ENCODE measurements at places on chromosomes 1 and 21.

DNA sequence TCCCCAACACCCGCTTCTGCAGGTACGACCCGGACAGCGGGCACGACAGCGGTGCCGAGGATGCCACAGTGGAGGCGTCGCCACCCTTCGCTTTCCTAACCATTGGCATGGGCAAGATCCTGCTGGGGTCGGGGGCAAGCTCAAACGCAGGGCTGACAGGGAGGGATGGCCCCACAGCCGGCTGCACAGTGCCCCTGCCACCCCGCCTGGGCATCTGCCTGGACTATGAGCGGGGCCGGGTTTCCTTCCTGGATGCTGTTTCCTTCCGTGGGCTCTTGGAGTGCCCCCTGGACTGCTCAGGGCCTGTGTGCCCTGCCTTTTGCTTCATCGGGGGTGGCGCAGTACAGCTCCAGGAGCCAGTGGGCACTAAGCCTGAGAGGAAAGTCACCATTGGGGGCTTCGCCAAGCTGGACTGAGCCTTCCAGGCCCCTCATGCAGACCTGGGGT, 10.1 kb downstream of the TRIM46 start:
- no peak for DNase-seq

GRCh38 chr1:210366767-210367166, 38.1 kb downstream of the HHAT start:
- DNase-seq = peak; percentile 41

DNA sequence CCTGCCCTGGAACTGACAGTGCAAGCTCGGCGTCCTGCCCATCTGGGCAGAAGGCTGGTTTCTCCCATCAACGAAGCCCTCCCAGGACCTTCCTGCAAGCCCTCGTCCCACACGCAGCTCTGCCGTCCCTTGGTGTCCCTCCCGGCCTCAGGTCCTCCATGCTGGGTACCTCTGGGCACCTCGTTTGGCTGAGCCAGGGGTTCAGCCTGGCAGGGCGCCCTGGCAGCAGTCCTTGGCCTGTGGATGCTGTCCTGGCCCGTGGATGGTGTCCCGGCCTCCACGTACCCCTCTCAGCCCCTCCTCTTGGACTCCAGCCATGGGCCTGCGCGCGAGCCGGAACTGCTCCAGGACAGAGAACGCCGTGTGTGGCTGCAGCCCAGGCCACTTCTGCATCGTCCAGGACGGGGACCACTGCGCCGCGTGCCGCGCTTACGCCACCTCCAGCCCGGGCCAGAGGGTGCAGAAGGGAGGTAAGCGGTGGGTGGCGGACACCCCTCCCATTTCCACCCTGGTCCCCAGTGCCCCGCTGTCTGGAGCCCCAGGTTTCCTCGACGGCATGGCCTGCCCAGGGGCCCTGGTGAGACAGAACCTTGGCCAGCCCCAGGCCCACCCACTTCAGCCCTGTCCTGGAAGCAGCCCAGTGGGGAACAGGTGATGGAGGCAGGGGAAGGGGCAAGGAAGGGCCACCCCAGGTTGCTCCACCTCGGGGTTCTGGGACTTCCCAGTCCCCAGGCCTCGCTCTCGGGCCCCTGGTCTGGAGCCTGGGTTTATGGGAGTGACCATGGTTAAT, 3.5 kb downstream of the TNFRSF14 start:
- DNase-seq = no peak

GRCh38 chr1:96634883-96635282, 86.7 kb upstream of the PTBP2 start:
- no peak for DNase-seq

GRCh38 chr21:45607909-45608295, 35.6 kb upstream of the PCBP3 start:
- DNase-seq = peak; percentile 38

GRCh38 chr1:179195376-179195775, 34.1 kb downstream of the ABL2 start:
- DNase-seq = no peak

DNA sequence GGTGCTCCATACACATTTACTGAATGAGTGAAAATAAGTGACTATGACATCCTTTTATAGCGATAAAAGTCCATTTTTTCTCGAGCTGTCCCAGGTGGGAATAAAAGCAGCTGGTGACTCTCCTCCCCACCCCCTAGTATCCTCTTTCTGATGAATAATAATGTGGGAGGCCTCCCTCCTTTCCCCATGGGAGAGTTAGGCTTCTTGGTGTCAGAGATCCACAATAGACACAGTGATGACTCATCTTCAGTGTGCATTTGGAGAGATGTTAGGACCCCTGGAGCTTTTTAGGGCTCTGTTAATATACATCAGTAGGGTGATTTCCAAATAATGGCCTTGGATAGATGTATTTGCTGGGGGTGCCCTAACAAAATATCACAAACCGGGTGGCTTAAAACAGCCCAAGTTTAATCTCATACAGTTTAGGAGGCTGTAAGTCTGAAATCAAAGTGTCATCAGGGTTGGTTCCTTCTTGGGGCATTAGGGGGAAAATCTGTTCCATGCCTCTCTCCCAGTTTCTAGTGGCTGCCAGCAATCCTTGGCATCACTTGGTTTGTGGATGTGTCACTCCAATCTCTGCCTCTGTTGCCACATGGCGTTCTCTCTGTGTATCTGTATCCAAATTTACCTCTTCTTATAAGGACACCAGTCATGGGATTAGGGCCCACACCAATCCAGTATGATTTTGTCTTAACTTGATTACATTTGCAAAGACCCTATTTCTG, 4.4 kb upstream of the PHC2 start:
- DNase-seq = no peak

DNA sequence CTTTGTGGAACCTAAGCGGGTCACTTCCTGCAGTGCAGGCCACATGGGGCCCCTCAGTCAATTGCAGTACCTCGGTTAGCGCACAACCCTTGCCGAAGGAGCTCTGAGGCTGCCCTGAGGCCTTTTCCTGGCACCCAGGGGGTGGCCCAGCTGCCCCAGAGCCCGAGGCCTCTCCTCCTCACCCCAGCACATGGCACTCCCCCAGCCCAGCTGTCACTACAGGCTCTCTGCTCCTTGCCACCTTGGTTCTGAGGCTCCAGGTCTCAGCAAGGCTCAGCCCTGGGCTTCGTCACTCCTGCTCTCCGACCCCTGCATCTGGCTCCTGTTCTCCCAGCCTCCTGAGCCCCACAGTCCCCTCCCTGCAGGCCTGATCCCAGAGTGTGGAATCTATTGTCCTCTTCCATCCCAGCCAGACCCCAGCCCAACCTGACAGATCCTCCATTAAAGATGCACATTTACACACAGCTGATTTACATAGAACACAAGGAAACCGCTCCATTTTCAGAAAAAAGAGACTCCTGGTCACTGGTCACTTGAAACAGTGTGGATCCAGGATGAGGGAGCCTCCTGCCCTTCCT, 192.8 kb upstream of the POU3F1 start:
- no peak for DNase-seq

GRCh38 chr1:116377541-116378529, 4.8 kb downstream of the ATP1A1 start:
- peak; percentile 73 for DNase-seq

- no peak for DNase-seq
These were observed 42.6 kb downstream of the ADCY10 start for GRCh38 chr1:167871331-167871730.

DNA sequence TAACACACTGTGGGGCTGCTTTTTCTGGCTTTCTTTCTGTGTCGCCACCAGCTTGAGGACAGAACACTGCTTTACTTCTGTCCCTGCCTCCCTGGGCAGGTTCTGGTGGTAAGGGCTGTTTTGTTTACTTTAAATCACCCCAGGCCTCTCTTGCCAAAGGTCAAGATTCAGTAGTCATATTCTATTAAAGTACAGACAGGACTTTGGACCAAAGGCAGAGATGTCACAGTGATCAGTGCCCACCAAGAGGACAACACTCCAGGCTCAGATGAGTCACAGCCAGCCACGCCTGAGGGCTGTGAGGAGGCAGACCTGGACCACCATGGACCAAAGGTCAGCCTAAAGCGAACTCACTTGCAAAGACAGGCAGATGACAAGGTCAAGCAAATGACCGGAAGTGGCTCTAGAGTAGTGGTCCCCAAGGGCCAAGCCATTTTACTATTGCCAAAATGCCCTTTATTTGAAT, 200.0 kb downstream of the RHOU start:
- peak; percentile 37 for DNase-seq

- DNase-seq = peak; percentile 30
These were observed 1.4 kb downstream of the LDLRAD1 start for GRCh38 chr1:54016343-54017282.

DNA sequence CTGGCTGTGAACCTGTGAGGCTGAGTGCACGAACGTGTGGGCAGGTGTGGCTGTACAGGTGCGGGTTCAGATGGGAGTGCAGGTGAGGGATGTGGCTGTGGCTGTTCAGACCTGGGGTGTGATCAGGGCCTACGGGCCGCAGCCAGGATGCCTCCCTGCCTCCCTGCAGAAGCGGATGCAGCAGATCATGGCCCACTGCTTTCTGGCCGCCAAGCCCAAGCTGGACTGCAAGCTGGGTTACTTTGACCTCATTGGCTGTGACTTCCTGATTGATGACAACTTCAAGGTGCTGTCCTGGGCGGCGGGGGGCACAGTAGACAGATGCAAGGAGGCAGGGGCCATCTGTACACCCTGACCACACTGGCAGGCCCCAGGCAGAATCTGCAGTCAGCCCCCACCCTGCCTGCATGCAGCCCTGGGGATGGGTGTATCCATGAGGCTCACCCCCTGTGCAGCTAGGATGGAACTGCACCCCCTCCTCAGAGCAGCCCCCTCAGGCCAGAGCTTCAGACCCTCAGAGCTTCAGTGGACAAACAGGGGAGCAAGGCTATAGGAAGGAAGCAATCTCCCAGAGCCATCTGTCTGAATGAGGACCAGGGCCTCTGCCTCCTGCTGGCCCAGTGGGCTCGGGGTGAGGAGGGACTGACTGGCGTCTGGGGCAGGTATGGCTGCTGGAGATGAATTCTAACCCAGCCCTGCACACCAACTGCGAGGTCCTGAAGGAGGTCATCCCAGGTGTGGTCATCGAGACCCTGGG, 9.8 kb downstream of the TNFRSF18 start:
- no peak for DNase-seq

DNA sequence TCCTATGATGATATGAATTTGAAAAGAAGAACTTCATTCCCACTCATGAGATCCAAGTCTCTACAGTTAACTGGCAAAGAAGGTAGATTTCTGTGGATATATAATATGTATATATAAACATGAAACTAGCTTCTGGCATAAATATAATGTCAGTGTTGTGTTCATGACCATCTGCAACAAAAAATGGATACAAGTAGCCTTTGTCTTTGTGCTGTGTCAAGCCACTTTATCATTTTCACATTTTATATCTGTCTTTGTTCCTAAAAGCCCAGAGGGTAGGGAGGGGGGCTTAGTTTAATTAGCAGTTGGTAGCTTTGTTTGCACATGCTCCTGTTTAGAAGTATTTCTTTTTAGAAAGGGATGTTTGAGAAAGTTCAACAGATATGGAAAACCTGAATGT, 56.2 kb upstream of the FASLG start:
- no peak for DNase-seq

GRCh38 chr1:229064320-229065168, 206.4 kb upstream of the RAB4A start:
- no peak for DNase-seq

DNA sequence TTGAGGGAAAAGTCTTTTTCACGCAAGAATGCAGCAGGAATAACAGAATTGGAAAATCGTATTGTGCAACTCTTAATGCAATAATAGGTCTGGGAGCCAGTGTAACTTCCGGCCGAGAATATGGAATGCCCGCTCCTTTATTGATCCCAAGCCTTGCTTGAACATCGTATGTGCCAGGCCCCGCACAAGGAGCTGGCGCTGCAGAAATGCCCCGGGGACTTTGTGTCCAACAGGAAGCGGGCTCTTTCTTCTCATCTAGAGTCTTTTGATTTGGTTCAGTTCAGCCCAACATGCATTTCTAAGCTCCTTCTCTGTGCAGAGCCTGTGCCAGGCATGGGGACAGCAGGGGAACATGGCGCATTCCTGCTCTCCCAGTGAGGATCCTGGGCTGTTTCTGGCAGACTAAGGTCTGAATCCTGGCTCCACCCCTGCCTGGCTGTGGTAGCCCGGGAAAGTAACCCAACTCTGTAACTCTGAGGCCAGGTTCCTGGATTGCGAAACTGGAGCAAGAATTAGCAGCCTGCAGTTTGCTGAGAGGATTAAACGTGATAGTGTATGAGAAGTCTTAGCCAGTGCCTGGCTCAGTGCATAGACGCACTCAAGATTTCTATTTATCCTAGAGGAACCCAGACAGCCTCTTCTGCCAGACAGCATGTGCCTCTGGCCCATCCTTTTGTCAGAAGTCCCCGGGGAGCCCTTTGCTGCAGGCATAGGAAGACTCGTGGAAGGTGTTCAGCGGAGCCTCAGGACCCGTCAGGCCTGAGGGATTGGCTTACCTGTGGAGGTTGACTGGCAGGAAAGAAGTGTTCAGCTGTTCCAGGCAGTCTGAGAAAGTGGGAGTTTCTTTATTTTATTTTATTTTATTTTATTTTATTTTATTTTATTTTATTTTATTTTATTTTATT, 987 bp upstream of the CDCP2 start:
- no peak for DNase-seq

GRCh38 chr1:97414682-97415312, 506.0 kb downstream of the DPYD start:
- DNase-seq = no peak

DNA sequence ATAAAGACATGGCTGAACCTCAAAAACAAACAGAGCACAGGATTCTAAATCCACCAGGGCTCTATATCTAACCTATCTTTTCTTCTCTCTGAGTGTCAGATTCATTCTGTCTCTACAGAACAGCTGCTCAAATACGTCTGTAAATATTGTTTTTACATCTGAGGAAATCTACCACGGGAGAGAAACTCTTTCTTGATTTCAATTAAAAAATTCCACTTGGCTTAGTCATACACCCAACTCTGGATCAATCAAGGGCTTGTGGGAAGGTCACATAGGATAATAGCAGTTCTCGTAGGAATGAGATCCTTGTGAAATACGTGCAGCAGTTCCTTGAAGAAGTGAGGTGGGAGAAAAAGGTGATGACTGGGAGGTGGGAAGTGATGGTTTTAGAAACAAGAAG, 1355.7 kb upstream of the ADGRL2 start:
- no peak for DNase-seq

- no peak for DNase-seq
These were observed 569 bp upstream of the CAPN2 start for GRCh38 chr1:223711747-223712193.

- DNase-seq = no peak
These were observed 173.3 kb downstream of the CAMTA1 start for GRCh38 chr1:6958407-6959030.

- no peak for DNase-seq
These were observed 24.5 kb downstream of the COA6 start for GRCh38 chr1:234397732-234398131.

GRCh38 chr1:958823-959730, at the start of gene NOC2L:
NOC2L (minus strand) TSS chr1:959256; CDS start chr1:959240, 16 bp downstream.
- peak; percentile 100 for DNase-seq

GRCh38 chr1:224189561-224189960, 6.5 kb downstream of the DEGS1 start:
- no peak for DNase-seq

DNA sequence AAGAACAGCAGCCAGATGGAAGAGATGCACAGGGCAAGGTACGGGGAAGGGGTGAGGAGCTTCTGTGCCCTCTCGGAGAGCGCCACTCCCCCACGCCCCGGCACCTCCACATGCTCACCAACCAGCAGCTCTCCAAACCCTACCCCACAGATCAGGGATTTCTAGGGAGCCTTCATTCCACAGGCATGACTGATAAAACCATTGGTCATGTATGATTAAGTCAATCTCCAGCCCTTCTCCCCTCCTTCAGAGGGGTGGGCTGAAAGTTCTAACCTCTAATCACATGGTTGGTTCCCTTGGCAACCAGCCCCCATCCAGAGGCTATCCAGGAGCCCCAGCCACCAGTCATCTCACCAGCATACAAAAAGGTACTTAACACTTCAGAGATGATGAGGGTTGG, 144.7 kb downstream of the TGFBR3 start:
- DNase-seq = no peak

GRCh38 chr1:220296981-220297380, 24.7 kb upstream of the RAB3GAP2 start:
- DNase-seq = no peak
